ENCODE measurements at places on chromosomes 6 and 20.
A peak's percentile ranks its signal among the peaks of the same experiment; 100 is the strongest.

- DNase-seq = no peak
- no peaks in the 10 kb centered on the region for H3K4me1 ChIP-seq
- no peaks in the 10 kb centered on the region for H3K27me3 ChIP-seq
- no peak overlapping the region for H3K27ac ChIP-seq
- H3K4me3 ChIP-seq = no peak overlapping the region
Measured at GRCh38 chr6:21340573-21340972, 253.0 kb upstream of the SOX4 start.

GRCh38 chr20:61797200-61797599 lies 268.5 kb downstream of the TAF4 start:
- H3K36me3 ChIP-seq = no peaks in the 10 kb centered on the region
- peak; percentile 56 for DNase-seq
- peaks cover 4% of the 10 kb centered on the region for H3K4me1 ChIP-seq
- H3K4me3 ChIP-seq = no peak overlapping the region

- H3K27me3 ChIP-seq = no peaks in the 10 kb centered on the region
- peak overlapping the region; percentile 53 for H3K4me3 ChIP-seq
- DNase-seq = peak; percentile 60
- peaks cover 63% of the 10 kb centered on the region for H3K36me3 ChIP-seq
- peaks cover 55% of the 10 kb centered on the region for H3K4me1 ChIP-seq
Measured at GRCh38 chr20:31720486-31721407, 1.9 kb downstream of the BCL2L1 start.

- peak overlapping the region; percentile 71 for H3K4me3 ChIP-seq
- peak; percentile 54 for DNase-seq
- peak overlapping the region; percentile 76 for H3K27ac ChIP-seq
- H3K36me3 ChIP-seq = peaks cover 15% of the 10 kb centered on the region
Measured at GRCh38 chr6:26420688-26421171, 18.7 kb downstream of the BTN3A1 start.

DNA sequence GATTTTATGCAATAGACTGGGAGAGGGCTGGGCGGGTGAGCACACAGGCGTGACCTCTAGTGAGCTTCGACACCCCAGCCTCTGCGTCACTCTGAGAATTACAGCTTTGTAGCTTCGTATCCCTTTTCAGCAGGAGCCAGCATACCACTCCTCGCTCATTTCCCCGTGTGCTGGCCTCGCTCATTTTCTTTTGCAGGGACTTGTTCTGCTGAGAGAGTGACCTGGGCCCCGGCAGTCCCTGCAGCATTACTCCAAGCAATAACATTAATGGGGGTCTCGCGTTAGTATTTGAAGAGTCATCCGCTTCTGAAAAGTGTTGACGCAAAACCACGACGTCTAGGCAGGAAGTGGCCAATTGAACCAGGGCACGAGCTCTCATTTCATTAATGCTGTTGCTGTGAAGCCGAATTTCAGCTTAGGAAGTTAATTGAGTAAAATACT lies 193.7 kb downstream of the QKI start:
- no peaks in the 10 kb centered on the region for H3K4me1 ChIP-seq
- no peak overlapping the region for H3K27ac ChIP-seq
- no peak overlapping the region for H3K4me3 ChIP-seq
- DNase-seq = peak; percentile 8
- no peaks in the 10 kb centered on the region for H3K27me3 ChIP-seq

- no peak overlapping the region for H3K4me3 ChIP-seq
- H3K36me3 ChIP-seq = no peaks in the 10 kb centered on the region
- H3K27me3 ChIP-seq = no peaks in the 10 kb centered on the region
- no peak for DNase-seq
- no peak overlapping the region for H3K27ac ChIP-seq
Measured at GRCh38 chr20:53447316-53447715, 146.3 kb downstream of the ZNF217 start.

GRCh38 chr6:142210606-142211005 lies 63.5 kb downstream of the VTA1 start:
- H3K27me3 ChIP-seq = no peaks in the 10 kb centered on the region
- H3K27ac ChIP-seq = no peak overlapping the region
- no peaks in the 10 kb centered on the region for H3K4me1 ChIP-seq
- no peak for DNase-seq
- H3K36me3 ChIP-seq = peaks cover 71% of the 10 kb centered on the region

DNA sequence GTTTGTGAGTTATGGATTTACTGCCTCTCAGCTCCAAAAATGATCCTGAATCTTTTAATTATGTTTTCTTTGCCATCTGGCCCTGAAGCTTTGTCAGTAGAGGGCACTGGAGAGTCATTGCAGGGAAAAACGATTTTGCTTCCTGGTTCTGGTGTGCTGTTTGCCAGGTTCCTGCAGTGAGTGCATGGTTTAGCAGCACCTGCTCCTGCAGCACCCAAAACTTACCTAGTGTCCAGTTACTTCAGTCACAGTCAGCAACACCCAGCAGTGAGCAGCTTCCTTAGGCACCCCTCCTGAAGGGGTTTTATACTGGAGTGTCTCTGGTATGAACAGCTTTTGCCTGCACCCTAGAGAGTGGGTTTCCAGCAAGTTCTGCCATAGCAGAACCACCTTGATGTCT lies 6.0 kb upstream of the TRIM26 start:
- H3K4me1 ChIP-seq = peaks cover 8% of the 10 kb centered on the region
- no peaks in the 10 kb centered on the region for H3K36me3 ChIP-seq
- DNase-seq = peak; percentile 53
- no peak overlapping the region for H3K4me3 ChIP-seq
- H3K27ac ChIP-seq = no peak overlapping the region

- H3K4me1 ChIP-seq = no peaks in the 10 kb centered on the region
- H3K27me3 ChIP-seq = peaks cover 4% of the 10 kb centered on the region
- H3K27ac ChIP-seq = no peak overlapping the region
- H3K4me3 ChIP-seq = no peak overlapping the region
Measured at GRCh38 chr6:39820553-39820952, 28.4 kb downstream of the DAAM2 start.

DNA sequence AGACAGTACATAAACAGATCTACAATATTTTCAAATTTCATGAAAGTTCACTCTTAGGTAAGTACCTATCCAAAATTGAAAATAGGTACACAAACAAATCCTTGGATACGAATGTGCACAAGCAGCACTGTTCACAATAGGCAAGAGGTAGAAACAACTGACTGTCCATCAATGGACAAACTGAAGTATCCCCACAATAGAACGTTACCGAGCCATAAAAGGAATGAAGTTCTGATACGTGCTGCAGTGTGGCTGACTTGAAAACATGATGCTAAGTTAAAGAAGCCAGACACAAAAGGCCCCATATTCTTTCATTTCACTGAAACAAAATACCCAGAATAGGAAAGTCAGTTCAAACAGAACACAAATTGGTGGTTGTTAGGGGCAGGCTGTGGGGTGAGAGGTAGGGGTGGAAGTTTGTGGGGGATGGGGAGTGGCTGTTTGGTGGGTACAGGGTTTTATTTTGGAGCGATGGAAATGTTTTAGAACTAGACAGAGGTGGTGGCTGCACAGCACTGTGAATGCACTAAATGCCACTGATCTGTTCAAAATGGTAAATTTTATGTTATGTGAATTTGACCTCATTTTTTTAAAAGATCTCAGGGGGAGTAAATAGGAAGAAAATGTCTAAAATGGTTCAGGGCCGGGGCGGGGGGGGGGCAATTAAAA lies 89.5 kb downstream of the ZMYND8 start:
- peaks cover 10% of the 10 kb centered on the region for H3K4me1 ChIP-seq
- H3K27me3 ChIP-seq = no peaks in the 10 kb centered on the region
- peaks cover 70% of the 10 kb centered on the region for H3K36me3 ChIP-seq
- DNase-seq = peak; percentile 10
- H3K4me3 ChIP-seq = no peak overlapping the region

DNA sequence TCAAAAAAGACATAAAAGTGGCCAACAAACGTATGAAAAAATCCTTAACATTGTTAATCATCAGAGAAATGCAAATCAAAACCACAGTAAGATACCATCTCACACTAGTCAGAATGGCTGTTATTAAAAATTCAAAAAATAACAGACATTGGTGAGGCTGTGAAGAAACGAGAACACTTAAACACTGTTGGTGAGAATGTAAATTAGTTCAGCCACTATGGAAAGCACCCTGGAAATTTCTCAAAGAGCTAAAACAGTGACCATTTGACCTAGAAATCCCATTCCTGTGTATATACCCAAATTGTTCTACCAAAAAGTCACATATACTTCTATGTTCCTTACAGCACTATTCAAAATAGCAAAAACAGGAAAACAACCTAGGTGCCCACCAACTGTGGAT lies 24.9 kb upstream of the NT5E start:
- no peaks in the 10 kb centered on the region for H3K27me3 ChIP-seq
- H3K36me3 ChIP-seq = no peaks in the 10 kb centered on the region

GRCh38 chr20:5156675-5157448 lies 30.1 kb downstream of the CDS2 start:
- H3K4me3 ChIP-seq = no peak overlapping the region
- H3K36me3 ChIP-seq = peaks cover 15% of the 10 kb centered on the region
- no peaks in the 10 kb centered on the region for H3K4me1 ChIP-seq
- no peaks in the 10 kb centered on the region for H3K27me3 ChIP-seq
- no peak overlapping the region for H3K27ac ChIP-seq

- peaks cover 36% of the 10 kb centered on the region for H3K4me1 ChIP-seq
- H3K4me3 ChIP-seq = peak overlapping the region; percentile 80
- H3K27ac ChIP-seq = 0 out of 2 replicates have a peak overlapping the region, but pooled peaks have one; percentile 8
- peaks cover 32% of the 10 kb centered on the region for H3K36me3 ChIP-seq
- DNase-seq = no peak
Measured at GRCh38 chr20:36861875-36862801, 13.8 kb upstream of the TLDC2 start.

GRCh38 chr6:6595952-6596351 lies 7.4 kb downstream of the LY86 start:
- H3K27ac ChIP-seq = no peak overlapping the region
- H3K36me3 ChIP-seq = no peaks in the 10 kb centered on the region
- no peak for DNase-seq
- no peak overlapping the region for H3K4me3 ChIP-seq
- H3K4me1 ChIP-seq = no peaks in the 10 kb centered on the region

GRCh38 chr6:20367743-20368485 lies 33.8 kb upstream of the E2F3 start:
- H3K4me3 ChIP-seq = no peak overlapping the region
- no peaks in the 10 kb centered on the region for H3K27me3 ChIP-seq
- H3K27ac ChIP-seq = peak overlapping the region; percentile 47
- peaks cover 32% of the 10 kb centered on the region for H3K4me1 ChIP-seq
- no peaks in the 10 kb centered on the region for H3K36me3 ChIP-seq
- no peak for DNase-seq

DNA sequence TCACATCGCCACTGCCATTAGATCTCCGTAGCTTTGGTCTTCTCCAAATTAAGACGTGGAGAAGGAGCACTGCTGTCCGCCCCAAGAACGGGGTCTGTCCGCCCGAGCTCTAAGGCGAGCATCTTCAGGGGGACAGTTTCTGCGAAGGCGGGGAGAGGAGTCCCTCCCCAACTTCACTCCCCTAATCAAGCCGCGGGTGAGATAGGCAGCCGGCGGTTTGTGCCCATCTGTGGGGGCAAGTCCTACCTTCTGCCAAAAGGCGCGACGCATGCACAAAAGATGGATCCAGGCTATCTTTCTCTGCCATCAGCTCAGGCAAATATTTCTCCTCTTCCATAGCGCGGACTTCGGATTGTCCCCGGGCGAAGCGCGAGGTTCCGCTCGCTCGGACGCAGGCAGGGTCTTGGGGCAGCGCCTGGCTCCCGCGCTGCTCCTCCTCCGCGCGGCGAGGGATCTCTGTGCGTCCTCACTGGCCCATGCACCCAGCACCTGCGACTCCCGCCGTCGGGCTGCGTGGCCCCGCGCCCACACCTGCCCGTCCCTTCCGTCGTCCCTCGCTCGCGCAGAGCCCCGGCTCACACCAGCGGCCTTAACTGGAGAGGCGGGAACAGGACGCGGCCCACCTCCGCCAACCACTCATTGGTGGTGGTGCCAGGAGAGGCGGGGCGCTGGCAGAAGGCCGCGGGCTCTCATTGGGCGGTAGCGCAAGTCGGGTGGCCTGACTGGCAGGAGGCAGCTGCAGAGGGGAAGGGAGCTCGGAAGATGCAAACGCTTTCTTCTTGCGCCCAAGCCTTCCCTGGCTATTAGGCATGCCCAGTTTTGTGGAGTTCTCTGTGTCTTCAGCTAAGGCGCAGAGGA lies at the start of gene KHDRBS2:
TSS of gene KHDRBS2 (minus strand) at position 614 of the 858 bp plus-strand sequence.
- no peaks in the 10 kb centered on the region for H3K4me1 ChIP-seq

DNA sequence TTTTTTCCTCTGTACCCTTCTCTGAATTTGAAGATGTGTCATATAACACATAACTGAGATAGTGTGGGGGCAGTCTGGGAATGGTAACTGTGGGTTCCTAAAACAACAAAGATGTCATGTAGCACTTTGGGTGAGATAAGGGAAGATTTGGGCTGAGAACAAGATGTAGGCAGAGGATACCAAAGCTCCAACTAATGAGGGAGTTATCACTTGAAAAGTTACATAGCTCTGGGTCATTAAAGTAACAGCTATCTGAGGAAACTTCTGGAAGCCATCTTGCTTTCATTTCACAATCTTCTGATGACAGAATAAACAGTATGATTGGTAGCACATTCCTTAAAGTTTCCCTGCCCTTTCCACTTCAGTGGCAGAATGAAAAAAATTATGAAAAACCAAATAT lies 255.4 kb downstream of the TBX18 start:
- H3K36me3 ChIP-seq = no peaks in the 10 kb centered on the region
- H3K27me3 ChIP-seq = no peaks in the 10 kb centered on the region
- H3K27ac ChIP-seq = no peak overlapping the region
- H3K4me1 ChIP-seq = no peaks in the 10 kb centered on the region
- no peak for DNase-seq

DNA sequence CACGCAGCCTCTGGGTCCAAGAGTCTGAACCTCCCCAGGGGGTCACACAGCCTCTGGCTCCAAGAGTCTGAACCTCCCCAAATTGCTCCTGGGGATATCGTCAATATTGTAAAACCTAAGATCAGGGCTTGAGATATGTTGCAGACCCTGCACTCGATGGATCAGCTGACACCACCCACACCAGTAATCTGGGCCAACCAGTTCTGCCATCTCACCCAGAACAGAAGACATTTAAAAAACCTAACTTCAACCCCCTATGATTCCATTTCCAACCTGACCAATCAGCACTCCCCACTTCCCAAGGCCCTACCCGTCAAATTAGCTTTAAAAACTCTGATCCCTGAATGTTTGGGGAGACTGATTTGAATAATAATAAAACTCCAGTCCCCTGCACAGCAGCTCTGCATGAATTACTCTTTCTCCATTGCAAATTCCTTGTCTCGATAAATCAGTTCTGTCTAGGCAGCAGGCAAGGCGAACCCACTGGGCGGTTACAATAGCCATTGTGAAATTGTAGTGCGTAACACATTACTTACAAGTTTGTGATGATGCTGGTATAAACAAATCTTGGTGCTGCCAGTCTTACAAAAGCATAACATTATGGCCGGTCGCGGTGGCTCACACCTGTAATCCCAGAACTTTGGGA lies 32.4 kb upstream of the FAM135A start:
- H3K4me3 ChIP-seq = no peak overlapping the region
- H3K27ac ChIP-seq = no peak overlapping the region
- DNase-seq = no peak
- no peaks in the 10 kb centered on the region for H3K4me1 ChIP-seq
- no peaks in the 10 kb centered on the region for H3K36me3 ChIP-seq
- H3K27me3 ChIP-seq = no peaks in the 10 kb centered on the region

GRCh38 chr6:117469356-117469755 lies 13.1 kb upstream of the DCBLD1 start:
- H3K36me3 ChIP-seq = no peaks in the 10 kb centered on the region
- H3K4me3 ChIP-seq = no peak overlapping the region
- H3K27me3 ChIP-seq = peaks cover 4% of the 10 kb centered on the region
- no peak overlapping the region for H3K27ac ChIP-seq
- no peaks in the 10 kb centered on the region for H3K4me1 ChIP-seq
